Left renal cortex interstitium (tissue), 4 donors: ENCODE measurements at places on chromosomes 13 and 19. TPM values are rescaled to one million over a fixed set of nuclear protein-coding genes. Genes with fewer than 3 reads are reported as not detected.

- DNase-seq: no peak
Measured at GRCh38 chr13:24684600-24684998, 4.4 kb downstream of the ATP12A start.

DNA sequence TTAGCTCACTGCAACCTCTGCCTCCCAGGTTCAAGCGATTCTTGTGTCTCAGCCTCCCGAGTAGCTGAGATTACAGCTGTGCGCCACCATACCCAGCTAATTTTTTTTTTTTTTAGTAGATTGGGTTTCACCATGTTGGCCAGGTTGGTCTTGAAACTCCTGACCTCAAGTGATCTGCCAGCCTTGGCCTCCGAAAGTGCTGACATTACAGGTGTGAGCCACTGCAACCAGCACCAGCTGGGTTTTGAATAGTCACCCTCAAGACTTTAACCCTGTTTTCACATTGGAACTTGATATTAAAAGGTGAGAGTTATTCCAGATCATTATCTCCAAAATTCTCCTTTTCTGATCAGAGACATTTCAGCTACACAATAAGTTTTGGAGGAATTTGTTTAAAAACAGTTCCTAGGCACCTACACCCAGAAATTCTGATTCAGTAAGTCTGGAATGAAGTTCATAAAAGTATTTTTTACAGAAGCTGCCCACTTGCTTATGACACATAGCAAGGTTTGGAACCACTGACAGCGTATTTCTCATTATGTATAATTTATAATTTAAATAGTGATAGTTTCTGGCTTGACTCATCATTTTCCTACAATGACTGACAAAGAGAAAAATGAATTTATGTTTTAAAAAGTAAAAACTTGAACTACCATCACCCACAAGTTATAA is 417.3 kb downstream of the DIAPH3 start:
- no peak for DNase-seq

Gene MYO1F
- polyA plus RNA-seq: 4.3 TPM

DNA sequence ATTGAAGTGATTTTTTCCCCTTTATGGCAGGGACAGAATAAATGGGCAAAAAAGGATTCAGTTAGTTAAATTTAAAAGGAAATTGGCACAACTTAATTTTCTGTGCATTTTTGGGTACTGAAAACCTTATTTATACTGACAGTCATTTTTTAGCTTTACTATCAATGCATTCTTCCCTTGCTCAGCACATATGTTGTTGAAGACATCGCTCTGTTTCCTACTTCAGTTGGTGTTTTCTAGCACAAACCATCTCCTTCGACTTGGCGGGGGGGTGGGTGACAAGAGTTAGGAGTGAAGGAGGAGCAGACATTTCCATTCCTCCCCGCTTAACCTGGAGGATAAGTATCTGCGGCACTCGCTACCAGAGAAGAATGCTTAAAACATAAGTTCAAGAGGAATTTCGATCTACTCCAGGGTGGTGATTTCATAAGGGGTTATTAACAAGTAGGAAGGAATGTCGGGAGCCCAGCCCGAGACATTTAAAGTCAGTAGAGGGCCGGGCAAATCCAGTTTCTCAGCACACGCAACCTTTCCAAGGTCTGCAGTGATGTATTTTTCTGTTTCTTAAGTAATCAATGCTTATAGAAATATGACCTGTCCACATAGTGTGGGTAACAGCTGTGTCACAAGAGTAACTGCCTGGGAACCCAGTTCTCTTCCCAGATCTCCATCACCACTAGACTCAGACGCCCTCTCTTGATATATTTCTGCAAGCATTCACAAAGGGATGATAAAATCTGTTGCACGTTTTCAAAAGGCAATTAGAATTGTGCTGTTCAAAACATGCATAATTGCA is 525.8 kb downstream of the MYO16 start:
- DNase-seq: no peak

- no peak for DNase-seq
Measured at GRCh38 chr19:41324921-41325639, 15.1 kb downstream of the CCDC97 start.

Gene WDR62
- polyA plus RNA-seq: 4.1 TPM

- no peak for DNase-seq
Measured at GRCh38 chr19:10604460-10604980, 17.4 kb upstream of the AP1M2 start.

- DNase-seq: no peak
Measured at GRCh38 chr13:27660511-27660910, 38.8 kb downstream of the POLR1D start.

DNA sequence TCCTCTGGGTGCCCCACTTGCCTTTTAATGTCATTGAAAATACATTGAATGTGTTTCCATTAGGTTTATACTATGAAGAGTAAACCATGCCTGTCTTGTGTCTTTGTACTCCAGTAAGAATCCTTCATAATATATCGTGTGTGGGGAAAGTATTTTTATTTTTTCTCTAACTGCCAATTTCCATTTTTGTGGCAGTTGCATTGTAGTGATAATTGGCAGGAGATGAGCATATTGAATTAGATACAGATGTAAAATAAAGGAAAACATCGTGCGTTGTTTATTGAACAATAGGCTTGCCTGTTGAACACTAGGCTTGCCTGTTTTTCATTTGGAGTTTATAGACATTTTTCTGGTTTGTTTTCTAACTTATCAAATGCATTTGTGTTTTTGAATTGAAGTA is 218.8 kb downstream of the NBEA start:
- no peak for DNase-seq

DNA sequence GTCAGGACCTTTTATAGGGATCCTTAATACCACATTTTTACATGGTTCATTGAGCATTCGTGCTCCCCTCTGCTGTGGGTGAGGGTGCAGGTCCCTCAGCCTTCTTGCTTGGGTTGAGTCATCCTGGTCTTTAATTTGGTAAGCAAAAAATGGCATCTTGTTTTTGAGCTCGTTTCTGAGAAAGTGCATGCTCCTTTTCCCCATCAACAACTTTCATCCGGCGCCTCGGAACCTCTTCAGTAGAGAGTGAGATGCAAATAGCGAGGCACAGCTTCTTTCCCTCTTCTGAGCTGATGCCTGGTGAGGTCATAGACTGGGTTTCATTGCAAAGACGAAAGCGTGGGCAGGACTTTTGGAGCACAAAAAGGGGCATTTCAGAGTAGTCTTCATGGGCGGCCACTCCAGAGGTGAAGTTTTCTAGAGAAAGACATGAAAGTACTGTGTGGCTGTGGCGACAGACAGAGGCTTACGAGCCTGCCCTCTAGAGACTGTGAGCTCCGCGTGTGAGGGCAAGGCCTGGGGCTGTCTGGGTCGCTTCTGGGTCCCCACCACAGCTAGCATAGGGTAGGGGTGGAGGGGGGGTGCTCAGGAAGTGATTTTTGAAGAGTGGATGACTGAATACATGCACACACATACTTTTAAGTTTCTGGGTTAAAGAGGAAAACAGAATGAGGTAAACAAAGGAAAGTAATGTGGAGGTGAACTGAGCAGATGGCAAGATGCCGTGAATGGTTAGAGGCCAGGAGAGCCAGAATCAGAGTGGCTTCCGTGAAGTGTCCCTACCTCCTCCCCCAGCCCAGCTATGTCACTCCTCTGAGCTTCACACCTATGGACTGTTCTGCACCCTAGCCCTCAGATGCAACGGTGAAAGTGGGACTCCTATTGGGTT is 44.3 kb downstream of the BBC3 start:
- DNase-seq: no peak
